ENCODE measurements at places on chromosomes 1 and 21.
A peak's percentile ranks its signal among the peaks of the same experiment; 100 is the strongest.

- DNase-seq: no peak
Measured at GRCh38 chr1:201264554-201264953, 18.8 kb upstream of the PKP1 start.

- DNase-seq: no peak
Measured at GRCh38 chr1:155012026-155012546, 9.5 kb downstream of the ZBTB7B start.

DNA sequence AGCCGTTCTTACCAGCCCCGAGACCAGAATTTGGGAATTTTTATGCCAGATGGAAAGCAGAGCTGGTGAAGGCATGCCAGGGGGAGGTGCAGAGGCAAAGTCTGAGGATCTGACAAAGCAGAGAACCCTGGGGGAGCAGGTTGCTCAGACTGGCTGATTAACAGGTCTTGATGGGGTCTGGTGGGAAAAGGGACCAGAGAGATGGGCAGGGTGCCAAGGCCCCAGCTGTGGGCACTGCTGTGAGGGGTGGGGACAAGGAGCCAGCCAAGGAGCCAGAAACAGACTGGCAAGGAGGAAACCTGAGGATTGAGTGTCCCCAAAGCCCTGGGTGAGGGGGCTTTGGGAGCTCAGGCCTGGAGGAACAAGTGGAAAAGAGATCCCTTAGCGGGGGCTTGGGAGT, 21.4 kb downstream of the RPS6KA1 start:
- no peak for DNase-seq

DNA sequence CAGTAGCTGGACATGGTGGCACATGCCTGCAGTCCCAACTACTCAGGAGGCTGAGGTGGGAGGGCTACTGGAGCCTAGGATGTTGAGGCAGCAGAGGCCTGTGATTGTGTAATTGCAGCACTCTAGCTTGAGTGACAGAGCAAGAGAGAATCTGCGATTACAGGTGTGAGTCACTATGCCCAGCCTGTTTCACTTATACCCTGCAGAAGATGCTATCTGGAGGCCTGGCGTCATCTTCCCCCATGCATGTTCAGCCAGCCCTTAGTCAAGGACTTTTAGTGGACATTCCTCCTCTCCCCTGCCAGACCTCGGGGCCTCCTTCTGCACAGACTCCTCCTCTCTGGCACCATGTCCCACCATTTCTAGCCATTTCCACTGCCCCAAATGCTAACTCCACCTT, 36.3 kb upstream of the RCC2 start:
- peak; percentile 28 for DNase-seq

DNA sequence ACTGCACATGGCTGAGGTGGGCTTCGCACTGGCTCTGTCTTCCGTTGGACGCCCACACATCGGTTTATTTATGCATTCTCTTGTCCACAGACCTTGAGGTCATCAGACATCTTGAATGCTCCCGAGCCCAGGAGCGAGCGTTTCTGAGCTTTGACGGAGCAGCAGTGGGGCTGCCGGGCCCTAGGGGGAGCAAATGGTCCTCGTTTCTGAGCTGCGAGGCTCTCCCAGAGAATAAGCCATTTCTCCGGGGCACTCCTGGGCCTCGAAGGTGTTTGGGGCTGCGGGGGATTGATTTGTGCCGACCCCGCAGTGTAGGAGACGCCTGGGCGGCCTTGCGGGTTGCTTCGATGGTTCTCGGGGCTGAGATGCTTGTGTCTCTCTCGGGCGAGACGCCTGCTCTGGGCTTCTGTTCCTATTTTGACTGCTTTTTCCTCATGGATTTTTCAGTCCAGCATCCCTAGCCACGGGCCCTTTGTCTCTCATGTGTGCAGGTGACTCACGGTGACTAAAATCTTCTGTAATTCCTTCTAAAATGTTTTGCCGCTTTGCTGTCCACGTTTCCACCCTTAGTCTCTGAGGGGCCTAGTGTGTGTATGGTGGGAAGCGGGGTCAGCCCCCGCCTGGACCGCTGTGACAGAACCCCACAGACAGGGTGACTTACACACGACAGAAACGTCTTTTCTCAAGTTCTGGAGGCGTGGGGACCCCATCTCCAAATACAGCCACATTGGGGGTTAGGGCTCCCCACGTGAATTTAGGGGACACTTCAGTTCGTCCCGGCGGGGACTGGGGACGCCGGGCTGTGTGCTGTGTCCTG, 62.1 kb downstream of the FAAP20 start:
- DNase-seq: no peak

DNA sequence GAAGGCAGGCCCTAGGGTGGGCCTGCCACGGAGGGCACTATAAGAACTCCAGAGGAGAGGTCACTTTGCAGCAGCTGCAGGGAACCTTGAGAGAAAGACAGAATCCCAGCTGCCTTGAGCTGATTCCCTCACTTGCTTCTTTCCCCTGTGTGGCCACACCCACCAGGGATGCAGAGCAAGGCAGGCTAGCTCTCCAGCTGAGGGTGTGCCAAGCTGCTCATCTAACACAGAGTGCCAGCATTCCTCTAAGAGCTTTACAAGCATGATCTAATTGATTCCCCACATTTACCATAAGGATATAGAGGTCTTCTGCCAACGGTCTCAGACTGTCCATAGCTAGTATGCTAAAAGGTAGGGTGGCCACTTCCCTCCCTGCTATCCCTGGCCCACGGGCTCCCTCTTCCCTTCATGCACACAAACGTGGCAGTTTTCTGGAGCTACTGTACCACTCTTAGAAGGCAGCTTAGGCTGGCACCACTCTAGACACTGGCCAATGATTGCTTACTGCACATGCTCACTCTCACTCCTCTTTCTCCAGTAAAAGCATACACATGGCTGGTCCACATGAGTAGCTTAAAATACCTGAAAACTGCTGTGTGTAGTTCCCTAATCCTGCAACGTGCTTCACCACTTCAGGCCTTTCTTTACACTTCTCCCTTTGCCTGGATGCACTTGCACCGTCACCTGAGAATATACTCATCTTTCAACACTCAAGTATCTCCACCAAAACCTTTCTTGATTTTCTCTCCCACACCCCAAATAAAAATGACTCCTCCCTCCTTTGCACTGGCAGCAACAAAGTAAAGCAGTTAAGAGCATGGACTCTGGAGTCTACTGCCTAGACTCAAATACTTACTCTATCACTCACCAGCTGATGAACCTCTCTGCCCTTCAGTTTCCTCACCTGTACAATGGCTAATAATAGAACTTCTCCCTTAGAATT, 57.7 kb downstream of the DMAP1 start:
- DNase-seq: no peak

- DNase-seq: no peak
Measured at GRCh38 chr21:45282283-45283034, 5.2 kb downstream of the POFUT2 start.

DNA sequence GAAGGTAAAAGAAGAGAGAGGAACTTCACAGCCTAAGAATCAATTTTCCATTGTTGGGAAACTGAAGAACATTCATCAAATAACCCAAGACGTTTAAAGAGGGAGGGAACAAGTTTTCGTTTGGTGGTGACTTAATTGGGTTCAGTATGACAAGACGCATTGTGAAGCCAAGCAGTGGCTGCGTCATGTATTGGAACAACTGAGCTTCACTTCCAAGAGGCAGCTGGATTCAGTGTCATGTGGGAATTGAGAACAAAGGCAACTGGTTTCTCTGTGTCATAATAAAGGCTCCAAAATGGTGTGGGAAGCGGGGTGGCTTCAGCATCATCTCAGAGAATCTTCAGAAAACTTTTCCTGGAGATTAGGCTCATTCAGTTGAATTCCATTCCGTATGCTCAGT, 29.8 kb upstream of the RC3H1 start:
- no peak for DNase-seq

GRCh38 chr1:184033711-184034167, 3.8 kb downstream of the COLGALT2 start:
- DNase-seq: no peak

GRCh38 chr1:247317702-247318101, 14.0 kb downstream of the ZNF496 start:
- DNase-seq: no peak

GRCh38 chr1:38872401-38873026, 634 bp downstream of the MYCBP start:
- DNase-seq: no peak

DNA sequence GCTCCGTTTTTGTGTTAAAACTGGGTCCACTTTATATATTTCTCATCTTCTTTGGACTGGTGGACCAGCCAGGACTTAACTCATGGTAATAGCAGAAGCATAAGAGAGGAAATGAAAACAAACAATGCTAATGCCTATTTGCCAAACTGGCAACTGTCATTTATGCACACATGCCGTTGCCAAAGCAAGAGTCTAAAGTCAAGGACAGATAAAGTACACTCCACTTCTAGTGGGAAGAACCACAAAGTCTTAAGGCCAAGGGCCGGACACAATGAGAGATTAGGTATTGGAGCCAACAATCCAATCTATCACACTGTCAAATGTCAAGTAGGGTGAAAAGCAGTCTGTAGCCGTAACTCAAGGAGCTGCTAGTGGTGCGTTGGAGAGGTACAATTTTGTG, 157.7 kb downstream of the LYPLAL1 start:
- DNase-seq: no peak

DNA sequence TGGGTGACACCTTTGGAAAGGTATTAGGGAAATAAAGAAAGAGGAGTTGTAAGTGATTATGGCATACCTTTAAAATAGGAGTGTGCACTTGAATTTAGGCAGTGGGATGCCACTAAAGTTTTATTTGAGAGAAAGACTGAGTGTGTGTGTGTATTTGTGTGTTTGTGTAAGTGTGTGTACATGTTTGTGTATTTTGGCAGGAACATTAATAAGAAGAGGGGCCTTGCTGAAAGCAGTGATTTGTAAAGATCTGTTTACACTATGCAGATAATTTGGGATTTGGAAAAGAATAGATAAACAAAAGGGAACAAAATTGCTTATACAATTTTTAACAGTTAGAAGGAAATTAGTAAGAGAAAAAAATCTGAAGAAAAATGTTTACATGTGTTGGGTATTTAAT, 120.8 kb downstream of the GPR52 start:
- DNase-seq: no peak

DNA sequence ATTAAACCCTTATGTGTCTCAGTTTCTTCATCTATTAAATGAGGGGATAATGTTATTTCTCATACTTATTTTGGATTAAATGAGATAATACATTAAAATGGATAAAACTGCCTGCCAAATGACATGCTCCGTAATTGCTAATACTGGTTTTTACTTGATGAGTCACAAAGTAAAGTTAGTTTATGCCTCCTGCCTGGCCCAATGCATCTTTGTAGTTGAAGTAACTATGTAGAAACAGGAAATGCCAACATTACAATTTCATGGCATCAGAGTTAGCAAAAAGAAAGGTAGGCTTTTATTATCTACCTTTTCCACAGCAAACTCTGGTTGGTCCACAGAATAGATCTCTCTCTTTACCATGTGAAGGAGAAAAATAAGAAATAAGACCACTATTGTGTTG, 214.5 kb downstream of the TBX15 start:
- no peak for DNase-seq

DNA sequence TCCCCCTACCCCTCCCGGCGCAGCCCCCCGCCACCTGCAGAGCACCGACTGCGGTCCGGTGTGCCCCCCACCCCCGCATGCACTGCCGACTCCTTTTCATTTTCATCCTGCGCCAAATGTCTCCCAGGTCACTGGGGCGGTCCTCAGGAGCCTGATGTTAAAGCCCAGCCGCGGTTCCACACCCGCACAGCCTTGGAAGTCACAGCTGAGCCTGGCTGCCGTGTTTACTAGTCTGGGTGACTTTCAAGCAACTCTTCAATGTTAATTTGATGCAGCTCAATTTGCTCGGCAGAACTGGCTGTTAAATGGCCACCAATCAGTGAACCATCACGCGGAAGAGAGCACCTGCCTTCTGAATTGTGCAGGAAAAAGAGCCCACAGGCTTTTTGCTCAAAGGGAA, 27.2 kb downstream of the THAP3 start:
- no peak for DNase-seq

- no peak for DNase-seq
Measured at GRCh38 chr21:45507523-45507875, 34.7 kb downstream of the SLC19A1 start.

DNA sequence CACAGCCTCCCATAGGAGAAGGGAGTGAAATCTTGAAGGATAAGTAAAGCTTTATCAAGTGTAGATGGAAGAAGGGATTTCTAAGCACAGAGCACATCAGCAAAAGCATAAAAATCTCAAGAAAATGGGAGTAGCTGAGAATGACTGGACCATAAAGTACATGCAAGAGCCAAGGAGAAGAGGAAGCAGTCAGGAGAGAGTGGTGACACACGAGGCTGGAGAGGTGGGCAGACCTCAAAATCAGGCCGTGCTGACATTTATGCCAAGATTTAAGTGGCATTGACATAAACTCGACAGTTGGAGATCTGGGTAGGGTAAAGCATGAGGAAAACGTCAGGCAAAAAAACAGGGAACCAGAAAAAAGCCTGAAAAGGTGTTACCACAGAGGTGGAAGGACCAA, 62.3 kb downstream of the GFI1 start:
- DNase-seq: no peak

DNA sequence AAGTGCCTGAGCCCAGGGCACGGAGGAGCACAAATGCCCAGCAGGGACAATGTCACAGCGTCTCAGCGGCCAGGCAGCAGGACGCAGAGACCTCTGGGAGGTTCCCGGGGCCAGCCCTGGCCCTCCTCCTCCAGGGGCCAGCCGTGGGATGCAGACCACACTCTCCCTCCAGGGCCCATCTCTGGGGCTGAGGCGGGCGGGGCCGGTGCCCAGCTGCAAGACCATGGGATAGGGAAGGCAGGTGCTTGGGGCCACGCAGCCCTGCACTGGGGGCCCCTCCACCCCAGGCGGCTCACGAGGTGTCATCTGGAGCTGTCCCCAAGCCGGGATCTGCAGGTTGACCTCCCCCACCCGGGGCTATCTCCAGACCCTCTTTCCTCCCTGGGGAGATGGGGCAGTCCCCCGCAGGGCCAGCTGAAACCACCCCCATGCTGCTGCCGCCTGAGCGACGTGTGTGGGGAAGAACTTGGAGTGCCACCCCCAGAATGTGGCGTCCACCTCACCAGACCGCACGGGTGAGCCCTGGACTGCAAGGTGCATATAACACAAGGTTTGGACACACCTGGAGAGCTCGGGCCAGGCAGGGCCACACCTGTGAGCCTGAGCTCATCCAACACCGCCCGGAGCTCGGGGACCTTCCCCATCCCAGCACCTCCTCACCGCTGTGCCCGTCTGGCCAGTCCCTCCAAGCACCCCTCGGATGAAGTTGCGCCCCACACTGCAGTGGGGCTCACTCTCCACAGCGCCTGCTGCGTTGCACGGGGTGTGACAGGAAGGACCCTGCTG, 4.1 kb upstream of the TTLL10 start:
- no peak for DNase-seq
